ENCODE measurements at places on chromosomes 7 and 10.

DNA sequence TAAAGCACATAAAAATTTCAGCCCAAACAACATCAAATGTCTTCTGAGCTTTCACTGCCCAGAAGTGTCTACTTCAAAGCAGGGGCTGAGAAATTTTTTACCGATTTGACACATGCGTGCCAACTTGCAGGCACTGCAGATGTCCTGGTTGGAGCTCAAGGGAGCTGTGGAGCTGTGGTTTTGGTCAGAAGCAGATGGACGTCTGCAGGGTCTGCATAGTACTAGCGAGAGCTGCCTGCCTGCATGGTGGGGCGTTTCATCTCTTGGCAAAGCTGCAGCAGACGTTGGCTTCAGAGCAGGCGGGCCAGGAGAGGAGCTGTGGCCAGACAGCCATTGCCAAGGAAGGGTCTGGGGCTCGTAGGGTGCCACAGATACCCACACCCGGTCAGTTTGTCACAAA, 296.7 kb downstream of the GLRX3 start:
- DNase-seq = no peak

DNA sequence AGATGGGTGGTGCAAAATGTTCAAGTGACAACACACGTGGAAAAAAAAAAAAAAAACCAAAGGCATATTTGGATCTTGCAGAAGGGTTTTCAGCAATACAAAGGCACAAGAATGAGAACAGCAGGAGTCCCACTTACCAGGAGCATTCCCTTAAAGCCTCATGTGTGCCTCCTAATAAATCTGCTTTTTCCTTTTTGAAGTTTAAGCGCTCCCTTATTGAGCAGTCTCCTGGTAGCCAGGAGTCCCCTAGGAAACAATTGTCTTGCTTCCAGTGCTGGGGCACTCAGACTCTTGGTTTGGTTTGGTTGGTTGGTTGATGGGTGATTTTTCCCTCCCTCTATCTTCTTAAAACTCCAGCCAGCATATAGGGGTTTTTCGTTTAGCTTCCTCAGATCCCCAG, 321.8 kb upstream of the NFE2L3 start:
- DNase-seq = no peak

DNA sequence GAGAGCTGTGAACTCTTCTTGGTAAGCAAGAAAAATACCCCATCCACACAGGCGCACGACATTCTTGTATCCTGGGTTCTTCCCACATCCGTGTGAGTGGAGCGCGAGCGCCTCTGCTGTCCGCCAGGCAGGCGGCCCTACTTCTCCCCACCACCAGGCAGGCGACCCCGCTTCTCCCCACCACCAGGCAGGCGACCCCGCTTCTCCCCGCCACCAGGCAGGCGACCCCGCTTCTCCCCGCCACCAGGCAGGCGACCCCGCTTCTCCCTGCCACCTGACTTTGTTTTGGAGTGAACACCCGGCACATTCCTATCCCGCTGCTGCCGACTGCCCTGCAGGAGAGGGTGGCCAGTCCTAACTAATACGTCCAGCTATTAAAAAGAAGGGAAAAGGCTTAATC, 120.8 kb downstream of the NT5C2 start:
- no peak for DNase-seq

- no peak for DNase-seq
Measured at GRCh38 chr10:5944389-5945189, 32.8 kb downstream of the IL15RA start.

- no peak for DNase-seq
Measured at GRCh38 chr7:111006691-111007090, 84.2 kb upstream of the LRRN3 start.

GRCh38 chr10:127029061-127029460, 123.8 kb downstream of the DOCK1 start:
- no peak for DNase-seq

DNA sequence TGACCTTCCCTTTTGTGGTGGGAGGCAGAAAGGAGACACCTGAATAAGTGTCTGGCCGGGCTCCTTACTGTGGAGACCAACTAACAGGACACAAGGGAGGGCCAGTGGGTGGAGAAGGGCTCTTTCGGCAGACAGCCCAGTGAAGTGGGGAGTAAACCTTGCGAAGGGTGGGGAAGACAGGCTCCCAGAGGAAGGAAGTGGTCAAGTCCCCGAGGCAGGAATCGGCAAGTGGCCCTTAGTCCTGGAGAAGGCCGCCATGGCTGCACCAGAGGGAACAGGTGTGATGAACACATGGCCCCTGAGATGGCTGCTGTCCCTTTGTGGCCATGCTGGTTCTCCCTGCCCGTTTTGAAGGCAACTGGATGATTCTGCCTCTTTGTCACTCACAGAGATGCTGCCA, 187.2 kb upstream of the IGFBP3 start:
- DNase-seq = no peak

DNA sequence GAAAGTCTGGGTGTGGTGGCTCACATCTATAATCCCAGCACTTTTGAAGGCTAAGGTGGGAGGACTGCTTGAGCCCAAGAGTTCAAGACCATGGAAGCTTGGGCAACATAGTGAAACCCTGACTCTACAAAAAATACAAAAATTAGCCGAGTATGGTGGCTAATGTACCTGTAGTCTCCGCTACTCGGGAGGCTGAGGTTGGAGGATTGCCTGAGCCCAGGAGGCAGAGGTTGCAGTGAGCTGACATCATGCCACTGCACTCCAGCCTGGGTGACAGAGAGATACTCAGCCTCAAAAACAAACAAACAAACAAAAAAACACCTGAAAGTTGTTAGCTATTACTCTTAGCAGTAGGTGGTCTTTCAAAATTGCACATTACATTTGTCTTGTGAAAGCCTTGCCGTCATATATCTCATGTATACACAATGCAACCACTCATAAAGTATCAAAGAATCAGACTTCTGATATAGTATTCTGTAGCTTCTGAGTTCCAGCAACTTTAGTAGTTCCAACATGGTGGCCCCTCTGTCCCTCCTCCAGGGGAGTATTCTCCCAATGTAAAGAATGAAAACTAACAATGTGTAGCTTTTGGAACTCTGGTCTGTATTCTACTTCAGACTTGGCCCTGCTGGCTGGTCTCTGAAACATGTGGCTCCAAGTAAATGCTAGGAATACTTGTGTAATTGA, 101.5 kb downstream of the ZNF92 start:
- DNase-seq = no peak

GRCh38 chr7:136034132-136034531, 57.0 kb upstream of the MTPN start:
- DNase-seq = no peak

DNA sequence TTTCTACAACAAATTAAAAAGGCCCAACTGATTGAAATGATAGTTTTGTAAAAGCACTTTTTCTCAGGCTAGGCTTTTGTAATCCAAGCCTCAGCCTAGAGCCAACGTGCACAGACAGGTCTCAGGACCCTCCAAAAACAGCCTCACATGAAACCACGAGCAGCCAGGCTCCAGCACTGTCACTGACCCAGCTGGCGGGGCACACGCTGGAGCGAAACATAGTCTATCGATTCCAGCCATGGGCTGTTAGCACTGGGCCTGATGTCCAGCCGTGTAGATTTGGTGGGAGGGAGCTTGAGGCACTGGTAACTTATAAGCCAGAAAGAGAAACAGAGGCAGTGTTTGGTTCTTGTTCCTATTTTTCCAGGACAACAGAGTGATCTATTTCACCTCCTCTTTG, 104.5 kb downstream of the EBF3 start:
- no peak for DNase-seq

DNA sequence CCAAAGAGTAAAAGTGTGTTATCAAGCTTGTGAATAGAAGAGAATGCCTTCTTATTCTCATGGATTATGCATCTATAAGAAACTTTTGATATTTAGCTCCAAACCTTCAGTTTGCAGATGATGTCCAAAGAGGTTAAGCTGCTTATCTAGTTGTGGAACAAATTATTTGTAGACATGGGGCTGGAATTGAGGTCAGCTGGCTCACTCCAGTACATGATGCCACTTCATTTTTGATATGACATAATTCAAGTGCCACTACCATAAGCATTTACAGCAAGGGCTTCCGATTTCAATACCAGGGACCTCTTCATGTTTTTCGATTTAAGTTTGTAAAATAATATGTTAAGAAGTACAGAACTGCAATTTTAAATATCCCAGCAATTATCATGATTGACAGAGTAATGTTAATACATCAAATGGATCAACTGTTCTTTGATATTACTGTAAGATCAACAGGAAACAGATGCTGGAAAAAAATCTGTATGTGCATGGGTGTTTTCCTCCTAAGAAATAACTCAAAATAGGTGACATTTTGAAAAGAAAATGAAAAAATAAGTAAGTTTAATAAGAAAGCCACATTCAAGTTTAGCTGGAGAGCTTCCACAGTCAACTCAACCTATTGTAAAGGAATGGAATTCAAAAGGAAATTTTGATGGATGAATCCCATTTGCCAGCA, 12.7 kb downstream of the FAM3C start:
- no peak for DNase-seq

DNA sequence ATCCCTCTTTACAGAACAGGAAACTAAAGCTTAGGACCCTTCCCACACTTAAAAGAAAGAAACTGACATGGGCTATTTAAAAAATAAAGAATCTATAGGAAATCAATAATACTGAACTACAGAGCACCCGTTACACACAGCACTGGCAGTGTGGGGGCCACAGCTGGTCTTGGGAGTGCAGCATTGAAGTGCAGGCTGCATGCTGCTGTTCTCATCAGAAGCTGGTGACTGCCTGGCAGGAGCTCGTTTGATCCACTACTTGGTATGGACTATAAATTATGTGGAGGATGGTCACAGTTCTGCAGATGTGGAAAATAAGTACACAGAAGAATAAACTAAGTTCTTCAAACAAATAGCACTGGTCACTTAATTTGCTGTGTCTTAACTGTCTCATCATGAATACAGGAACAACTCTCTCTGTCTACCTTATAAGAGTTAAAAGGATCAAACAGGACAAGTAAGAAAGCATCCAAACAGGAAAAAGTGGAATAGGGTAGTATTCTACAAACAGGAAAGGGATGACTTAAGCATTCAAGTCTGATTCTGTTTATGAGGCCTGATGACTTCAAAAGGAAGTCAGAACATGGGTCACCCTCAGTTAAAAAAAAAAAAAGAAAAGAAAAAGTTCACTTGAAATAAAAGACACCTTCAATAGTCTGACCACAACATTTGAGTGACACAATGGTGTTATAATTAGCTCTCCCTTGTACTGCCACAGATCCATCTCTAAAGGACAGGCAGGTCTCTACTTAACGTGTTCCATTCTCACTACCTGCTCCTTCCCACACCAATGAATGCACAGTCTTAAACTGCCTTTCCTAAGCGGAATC, 21.0 kb downstream of the DOCK4 start:
- no peak for DNase-seq

DNA sequence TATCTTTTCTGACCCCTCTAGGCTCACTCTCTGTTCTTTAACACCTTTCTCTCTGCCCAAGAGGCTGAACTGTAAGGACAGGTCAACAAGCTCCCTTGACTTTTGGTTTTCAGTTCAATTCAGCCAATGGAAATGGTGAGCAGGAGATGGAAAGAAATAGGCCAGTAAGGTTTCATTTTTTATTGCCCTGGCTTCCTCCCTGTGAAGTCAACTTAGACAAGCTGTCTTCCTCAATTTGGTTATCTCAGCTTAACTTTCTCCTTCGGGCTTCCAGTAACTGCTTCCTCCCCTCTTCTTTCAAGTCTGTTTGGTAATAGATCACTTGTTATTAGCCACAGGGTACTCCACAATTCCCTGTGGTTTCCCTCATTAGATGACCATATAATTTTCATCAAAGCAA, 19.7 kb downstream of the LIPK start:
- DNase-seq = no peak

GRCh38 chr10:103632247-103632642, 138.7 kb downstream of the NEURL1 start:
- DNase-seq = no peak

GRCh38 chr10:36266923-36267322, 624.8 kb upstream of the FZD8 start:
- DNase-seq = no peak

DNA sequence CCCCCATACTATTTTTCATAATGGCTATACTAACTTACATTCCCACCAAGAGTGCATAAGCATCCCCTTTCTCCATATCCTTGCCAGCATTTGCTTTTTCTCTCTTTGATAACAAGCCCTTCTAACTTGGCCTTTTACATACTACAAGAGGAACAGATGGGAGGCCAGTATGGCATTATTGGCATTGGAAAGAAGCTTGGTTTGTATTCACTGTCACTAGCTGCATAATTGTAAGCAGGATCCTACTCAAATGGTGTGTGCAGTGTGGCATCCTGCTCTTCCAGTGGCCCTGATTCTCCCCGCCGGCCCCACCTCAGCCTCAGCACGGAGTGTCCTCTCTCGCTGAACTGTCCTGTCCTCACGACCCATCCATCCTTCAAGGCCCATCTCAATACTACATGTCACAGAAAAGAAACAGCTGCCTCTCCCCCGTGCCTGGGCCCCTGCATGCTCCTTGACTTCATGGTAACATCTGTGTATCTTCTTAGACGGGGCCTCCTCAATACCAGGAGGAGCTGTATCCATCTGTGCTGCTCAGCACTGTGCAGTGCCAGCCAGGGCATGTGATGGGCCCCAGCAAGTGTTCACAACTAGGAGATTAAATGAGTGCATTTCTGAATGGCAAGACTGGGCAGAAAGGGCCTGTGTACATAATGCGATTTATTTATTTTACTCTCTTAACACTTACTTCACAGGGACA, 205.2 kb downstream of the COBL start:
- no peak for DNase-seq

- DNase-seq = no peak
Measured at GRCh38 chr10:80279146-80279545, 10.3 kb downstream of the MAT1A start.

- no peak for DNase-seq
Measured at GRCh38 chr10:14124941-14125340, 205.8 kb downstream of the FRMD4A start.

GRCh38 chr7:99197498-99197897, 10.4 kb downstream of the KPNA7 start:
- no peak for DNase-seq

- DNase-seq = no peak
Measured at GRCh38 chr7:26891400-26892350, 27.3 kb upstream of the SKAP2 start.

- no peak for DNase-seq
Measured at GRCh38 chr7:155066417-155066950, 3.6 kb upstream of the HTR5A start.

GRCh38 chr10:34281661-34282582, 533.2 kb downstream of the PARD3 start:
- DNase-seq = no peak

All from stimulated activated CD4-positive, alpha-beta T cell treated with anti-CD3 and anti-CD28 coated beads, Interleukin-15, amount 100 ng/mL, for 1 hour (primary cell).